ENCODE measurements at places on chromosomes 6 and 20.

DNA sequence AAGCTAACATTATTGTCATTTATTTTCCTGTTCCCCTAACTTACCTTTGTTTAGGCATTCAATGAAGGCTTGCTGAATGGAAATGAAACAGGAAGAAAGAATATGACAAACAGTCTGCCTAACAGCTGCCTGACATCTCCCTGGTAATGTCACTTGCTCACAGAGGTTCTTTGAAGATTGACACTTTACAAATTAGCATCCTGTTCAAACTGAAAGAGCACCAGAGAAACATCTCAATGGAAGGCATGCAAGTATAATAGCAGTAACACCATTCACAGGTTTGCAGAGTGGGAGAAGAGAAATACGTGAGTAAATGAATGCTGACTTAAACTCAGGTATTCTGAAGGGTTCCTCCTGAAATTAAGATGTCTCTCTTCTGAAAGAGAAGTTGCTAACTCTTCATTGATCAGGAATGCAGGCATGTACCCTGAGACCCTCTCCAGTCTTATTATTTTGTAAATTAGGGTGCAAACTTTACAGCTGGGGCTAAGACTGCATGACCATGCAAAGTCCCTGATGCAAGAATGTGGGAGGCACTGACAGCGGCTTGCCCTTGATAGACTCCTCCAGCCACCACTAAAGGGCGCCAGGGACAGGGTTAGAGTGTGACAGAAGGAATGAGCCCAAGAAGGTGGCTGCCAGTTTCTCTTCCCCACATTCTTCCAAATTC is 1.3 kb upstream of the SMLR1 start:
- DNase-seq = no peak

DNA sequence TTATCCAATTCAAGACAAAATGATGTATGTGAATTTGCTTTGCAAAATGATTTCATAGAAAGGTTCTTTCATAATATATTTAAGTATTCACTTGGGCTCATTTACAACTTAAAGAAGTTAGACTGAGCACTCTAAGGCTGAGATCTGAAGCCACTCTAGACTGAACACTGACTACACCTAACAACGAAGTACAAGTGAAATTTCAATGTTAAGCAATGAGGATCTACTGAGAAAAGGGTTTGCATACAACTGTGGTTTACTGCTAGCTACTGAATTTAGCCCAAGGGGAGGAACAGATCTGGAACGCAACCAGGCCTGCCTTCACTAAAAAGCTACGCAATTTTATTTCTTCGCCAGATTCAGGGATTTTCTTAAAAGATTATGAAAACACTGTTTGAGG is 106.4 kb downstream of the MBOAT1 start:
- DNase-seq = no peak

- peak; percentile 59 for DNase-seq
These were observed 138.0 kb downstream of the NFATC2 start for GRCh38 chr20:51404297-51405060.

DNA sequence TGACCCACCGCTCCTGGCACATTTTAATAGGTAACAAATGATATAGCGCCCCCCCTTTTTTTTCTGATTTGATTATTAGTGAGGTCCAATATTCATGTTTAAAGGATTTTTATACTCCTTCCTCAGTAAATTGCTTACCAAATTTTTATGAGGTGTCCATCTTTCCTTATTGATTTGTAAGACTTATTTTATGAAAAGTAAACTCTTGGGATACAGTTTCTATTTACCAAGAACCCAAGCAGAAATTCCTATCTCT is 25.1 kb downstream of the TRIM27 start:
- DNase-seq = no peak

- DNase-seq = no peak
These were observed 1.9 kb downstream of the CST9L start for GRCh38 chr20:23566199-23566932.

GRCh38 chr20:49603209-49603627 is 35.3 kb upstream of the PTGIS start:
- DNase-seq = no peak

GRCh38 chr6:39824030-39824926 is 32.1 kb downstream of the DAAM2 start:
- no peak for DNase-seq

GRCh38 chr6:52368002-52368401 is 6.1 kb downstream of the PAQR8 start:
- no peak for DNase-seq

Data from stimulated activated CD4-positive, alpha-beta T cell treated with anti-CD3 and anti-CD28 coated beads, TNF-alpha, amount 100 ng/mL, for 1 hour (primary cell).